ENCODE measurements at places on chromosomes 3 and 15.

DNA sequence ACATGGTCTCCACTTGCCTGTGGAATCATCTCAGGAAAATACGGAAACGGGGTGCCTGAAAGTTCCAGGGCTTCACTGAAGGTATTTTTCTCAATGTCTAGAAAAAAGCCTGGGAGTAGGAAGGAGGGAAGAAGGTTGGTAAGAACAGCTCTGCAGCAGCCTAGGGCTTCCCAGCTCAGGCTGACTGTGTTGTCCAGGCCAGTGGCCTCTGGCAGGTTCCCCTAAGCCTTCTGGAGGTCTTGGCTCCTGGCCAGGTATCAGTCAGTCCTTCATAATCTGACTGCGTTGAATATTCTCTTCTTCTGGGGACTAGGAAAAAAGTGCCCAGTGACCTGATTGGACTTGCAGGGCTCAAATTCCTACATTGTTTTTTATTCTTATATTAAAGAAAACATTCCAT lies 38.6 kb downstream of the SSR3 start:
- no peak for DNase-seq

GRCh38 chr3:181006541-181006940 lies 17.0 kb upstream of the DNAJC19 start:
- DNase-seq = no peak

DNA sequence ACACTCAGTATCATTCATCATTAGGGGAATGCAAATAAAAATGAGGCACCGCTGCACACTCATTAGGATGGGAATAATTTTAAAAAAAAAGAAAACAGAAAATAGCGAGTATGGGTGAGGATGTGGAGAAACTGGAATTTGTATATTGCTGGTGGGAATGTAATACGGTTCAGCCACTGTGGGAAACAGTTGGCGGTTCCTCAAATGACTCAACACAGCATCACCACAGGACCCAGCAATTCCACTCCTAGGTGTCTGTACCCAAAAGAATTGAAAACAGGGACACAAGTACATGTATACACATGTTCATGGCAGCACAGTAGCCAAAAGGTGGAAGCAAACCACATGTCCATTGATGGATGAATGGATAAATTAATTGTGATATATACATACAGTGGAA lies 35.2 kb upstream of the RFTN1 start:
- no peak for DNase-seq

GRCh38 chr15:33443708-33444107 lies 132.9 kb downstream of the RYR3 start:
- DNase-seq = no peak

- no peak for DNase-seq
Observed at GRCh38 chr15:73711526-73711925, 27.3 kb downstream of the CD276 start.

- DNase-seq = no peak
Observed at GRCh38 chr3:61157414-61157813, 93.8 kb downstream of the FHIT start.

Data from SK-N-DZ (cell line).